ENCODE measurements at places on chromosomes 6 and 20.

- DNase-seq, result no peak
Observed at GRCh38 chr6:11413728-11414127, 123.8 kb upstream of the TMEM170B start.

- DNase-seq, result no peak
Observed at GRCh38 chr6:133613211-133613610, 275.7 kb upstream of the TCF21 start.

GRCh38 chr20:49482173-49482572, 295 bp downstream of the KCNB1 start:
- DNase-seq, result no peak

DNA sequence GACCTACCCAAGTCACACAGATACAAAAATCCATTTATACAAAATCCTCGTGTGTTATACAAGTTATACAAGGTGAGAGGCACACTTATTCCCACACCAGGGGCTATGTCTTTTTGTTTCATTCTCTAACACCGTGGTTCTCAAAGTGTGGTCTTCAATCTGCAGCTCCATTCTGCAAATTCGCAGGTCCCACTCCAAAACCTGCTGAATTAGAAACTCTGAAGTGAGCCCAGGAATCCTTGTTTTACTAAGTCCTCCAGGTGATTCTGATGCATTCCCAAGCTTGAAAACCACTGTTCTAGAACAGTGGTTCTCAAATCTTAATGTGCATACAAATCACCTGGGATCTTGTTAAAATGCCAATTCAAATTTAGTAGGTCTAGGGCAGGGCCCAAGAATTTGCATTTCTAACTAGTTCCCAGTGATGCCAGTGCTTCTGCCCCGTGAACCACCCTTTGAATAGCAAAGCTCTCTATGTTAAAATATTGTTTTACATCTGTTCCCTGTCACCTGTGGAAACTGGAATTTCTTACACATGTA, 35.1 kb downstream of the LRFN2 start:
- no peak for DNase-seq

GRCh38 chr20:41643504-41643938, 25.3 kb upstream of the CHD6 start:
- DNase-seq, result no peak

- DNase-seq, result no peak
Observed at GRCh38 chr20:568097-568652, 24.6 kb upstream of the CSNK2A1 start.

- DNase-seq, result no peak
Observed at GRCh38 chr6:73528897-73529296, 8.1 kb upstream of the EEF1A1 start.

- DNase-seq, result no peak
Observed at GRCh38 chr20:3633913-3634478, 29.2 kb downstream of the GFRA4 start.

DNA sequence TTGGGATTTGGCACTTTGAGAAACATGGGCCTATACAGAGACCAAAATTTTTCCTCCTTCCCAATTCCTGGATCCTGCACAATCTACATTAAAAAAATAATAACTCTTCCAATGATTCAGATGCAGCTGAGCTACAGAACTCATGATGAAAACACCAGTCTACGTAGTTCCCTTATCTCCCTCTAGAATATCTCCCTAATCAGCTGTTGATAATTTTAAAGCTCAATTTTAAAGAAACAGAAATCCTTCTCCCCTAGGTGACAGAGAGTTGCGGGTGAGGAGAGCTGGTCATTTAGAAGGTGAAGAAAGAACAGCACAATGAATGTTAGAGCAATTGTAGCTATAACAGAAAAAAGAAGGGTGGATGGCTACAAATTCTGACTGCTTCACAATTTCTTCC, 175.6 kb upstream of the KCNK16 start:
- DNase-seq, result no peak

DNA sequence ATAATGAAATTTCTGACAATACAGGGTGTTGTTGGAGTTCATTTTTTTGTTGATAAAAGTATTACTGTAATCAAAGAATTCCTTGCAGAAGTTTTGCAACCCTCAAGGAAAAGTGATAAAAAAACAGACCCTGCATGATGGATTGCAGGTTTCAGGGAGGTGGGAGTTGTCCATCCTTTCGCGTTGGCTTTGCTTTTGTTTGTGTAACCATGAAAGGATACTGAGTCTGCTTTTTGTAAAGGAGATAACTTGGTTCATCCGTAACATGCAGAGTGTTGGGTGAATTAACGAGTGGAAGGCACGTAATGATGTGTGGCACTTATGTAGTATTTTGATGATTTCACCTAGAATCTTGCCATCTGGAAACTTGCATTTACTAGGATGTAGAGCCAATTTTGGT, 23.6 kb downstream of the FOXO3 start:
- no peak for DNase-seq

- no peak for DNase-seq
Observed at GRCh38 chr6:86856379-86856778, 80.9 kb upstream of the HTR1E start.

- DNase-seq, result peak; percentile 62
Observed at GRCh38 chr6:14055541-14055940, 62.0 kb upstream of the CD83 start.

DNA sequence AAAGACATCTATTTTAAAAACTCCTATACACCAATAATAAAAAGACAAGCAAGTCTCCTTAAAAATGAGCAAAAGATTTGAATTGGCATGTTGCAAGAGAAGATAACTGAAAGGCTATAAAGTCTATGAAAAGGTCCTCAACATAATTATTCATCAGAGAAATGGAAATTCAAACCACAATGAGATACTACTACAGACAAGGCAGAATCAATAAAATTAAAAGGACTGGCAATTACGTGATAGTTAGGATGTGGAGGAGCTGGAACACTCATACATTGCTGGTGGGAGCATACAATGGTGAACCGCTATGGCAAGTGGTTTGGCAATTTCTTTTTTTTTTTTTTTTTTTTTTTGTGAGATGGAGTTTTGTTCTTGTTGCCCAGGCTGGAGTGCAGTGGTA, 43.8 kb upstream of the KIF13A start:
- DNase-seq, result no peak

GRCh38 chr6:77466451-77467437, 3.5 kb upstream of the HTR1B start:
- no peak for DNase-seq

GRCh38 chr6:151109869-151110575, 129.7 kb upstream of the AKAP12 start:
- no peak for DNase-seq

GRCh38 chr6:133017581-133017980, 203.2 kb downstream of the RPS12 start:
- no peak for DNase-seq

- no peak for DNase-seq
Observed at GRCh38 chr20:47558295-47559066, 56.8 kb downstream of the NCOA3 start.

DNA sequence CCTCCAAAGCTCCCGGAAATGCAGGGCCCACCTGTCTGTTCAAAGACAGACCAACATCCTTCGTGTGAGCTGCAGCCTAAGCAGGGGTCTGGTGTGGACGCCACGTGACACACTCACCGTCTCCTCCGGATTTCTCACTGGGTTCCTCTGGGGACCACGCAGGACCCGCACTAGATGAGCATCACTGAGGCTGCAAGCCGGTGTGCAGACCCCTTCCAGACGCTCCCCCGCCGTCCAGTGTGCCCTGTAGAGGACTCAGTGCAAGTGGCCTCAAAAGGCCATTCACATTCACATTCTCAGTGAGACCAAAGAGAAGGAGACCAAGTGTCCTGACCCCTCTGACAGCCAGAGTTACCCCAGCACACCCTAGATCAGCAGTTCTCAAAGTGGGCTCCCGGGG, 91.2 kb upstream of the QKI start:
- DNase-seq, result no peak

DNA sequence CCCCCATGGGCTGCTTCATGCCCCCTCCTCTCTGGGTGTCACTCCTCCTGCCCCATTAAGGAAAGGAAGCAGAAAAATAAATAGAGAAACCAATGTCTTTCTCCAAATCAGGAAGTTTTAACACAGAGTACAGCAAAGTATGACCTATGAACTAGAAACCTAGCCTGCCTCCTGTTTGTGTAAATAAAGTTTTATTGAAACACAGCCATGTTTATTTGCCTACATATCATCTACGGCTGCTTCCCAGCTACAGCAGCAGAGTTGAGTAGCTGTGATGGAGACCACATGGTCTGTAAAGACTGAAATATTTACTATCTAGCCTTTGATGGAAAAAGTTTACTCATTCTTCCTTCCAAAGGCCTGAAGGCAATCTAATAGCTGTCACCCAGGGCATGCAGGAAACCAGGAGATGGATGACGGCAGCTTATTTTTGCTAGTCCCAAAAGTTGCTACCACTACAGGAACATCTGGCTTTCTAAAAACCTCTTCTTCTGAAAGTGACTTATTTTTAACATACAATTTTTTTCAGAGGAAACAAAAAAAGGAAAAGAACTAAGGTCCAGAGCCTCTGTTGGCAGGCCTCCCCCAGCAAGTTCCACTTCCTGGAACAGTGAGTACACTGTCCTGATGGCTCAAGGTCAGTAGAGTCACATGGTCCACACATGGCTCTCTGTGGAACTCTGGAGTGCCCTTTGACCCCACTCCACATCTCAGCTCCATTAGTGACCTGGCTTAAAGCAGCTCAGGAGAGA, 287.8 kb downstream of the PTPRT start:
- DNase-seq, result no peak

DNA sequence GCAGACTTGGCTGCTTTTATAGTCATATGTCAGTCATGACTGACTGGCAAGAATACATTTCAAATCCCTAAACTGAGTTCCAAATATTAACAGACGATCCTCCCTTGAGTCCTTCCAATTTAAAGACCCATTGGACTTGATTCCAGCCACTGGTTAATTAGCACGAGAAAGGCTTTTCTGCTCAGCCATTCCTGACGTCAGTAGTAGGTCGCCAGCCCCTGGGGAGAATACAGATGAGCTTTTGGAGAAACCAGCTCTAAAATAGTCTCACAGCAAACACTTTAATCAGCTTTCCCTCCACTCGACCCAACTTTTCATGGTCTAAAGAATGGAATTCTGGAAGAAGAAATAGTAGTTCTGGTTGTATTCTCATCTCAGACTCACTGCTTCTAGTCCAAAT, 91.6 kb downstream of the SLC22A3 start:
- no peak for DNase-seq

- peak; percentile 58 for DNase-seq
Observed at GRCh38 chr20:10674684-10675449, 1.1 kb upstream of the JAG1 start.

DNA sequence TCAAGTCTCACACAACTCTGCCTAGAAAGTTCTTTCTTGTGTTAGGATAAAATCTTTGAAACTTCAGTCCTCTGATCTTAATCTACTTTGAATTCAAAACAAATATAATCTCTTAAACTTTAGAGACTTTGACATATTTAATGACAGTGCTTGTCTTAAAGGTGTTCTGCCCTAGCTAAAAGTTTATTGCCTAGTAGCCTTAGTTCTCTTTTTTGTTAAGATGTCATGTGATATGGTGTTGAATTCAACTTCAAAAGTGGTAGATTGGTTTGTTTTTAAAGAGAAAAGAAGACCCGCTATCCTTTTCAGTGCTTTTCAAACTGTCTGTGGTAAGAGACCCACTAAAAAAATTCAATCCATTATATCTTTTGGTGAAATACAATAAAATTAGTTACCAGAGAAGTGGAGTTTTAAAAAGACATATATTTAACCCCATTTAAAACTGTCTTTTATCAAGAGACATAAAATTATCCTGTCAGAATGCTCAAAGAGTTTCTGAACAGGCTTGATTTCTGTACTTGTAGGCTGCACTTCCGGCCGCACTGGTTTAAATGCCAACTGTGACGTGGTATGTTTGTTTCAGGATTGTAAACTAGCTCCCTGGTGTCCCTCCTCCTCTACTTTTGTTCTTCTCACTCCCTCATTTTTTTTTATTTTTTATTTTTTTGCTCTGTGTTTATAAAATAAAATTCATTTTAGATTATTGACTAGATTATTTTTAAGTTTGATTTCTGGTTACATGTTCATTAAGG, 76.5 kb downstream of the QKI start:
- DNase-seq, result peak; percentile 31

DNA sequence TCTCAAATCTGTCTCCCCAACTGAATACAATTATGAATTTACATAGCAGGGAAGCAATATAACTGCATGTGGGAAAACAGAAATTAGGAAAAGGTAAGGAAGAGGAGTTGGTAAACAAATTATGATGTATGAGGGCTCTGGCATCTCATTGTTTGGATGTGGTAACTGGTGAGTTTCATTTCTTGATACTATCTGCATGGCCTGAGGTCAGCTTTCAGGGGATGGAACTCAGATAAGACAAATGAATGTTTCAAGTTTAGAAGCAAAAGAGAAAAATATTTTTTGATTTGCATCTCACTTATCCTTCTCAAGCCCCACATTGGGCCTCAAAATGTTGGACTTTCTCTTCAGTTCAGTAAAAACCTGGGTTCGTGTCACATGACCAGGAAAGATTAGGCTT, 302.2 kb upstream of the GJE1 start:
- DNase-seq, result no peak

DNA sequence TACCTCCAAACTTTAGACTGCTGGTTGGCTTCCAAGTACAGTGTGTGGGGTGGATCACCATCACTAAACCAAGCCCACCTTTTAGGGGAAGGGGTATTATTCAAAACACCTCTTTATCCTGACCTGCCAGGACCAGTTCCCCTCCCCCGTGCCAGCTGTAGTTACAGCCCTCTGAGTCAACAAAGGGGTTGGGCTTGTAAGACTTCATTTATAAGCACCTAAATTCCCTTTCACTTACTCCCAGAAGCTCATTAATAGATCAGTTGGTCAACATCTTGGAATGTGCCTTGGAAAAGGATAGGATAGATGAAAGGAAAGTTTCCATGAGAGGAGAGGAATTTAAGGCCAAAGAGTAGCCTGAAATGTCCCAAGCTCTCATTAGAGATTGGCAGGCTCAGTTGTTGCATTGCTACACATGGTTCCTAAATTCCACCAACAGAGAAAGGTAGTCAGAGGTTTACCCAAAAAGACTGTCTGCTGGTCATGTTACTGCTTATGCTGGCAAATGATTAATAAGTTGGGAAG, 59.2 kb downstream of the TNFAIP3 start:
- no peak for DNase-seq

- no peak for DNase-seq
Observed at GRCh38 chr6:47019941-47020340, 22.2 kb downstream of the ADGRF1 start.

GRCh38 chr6:32445321-32445854, 5.7 kb downstream of the HLA-DRA start:
- no peak for DNase-seq

DNA sequence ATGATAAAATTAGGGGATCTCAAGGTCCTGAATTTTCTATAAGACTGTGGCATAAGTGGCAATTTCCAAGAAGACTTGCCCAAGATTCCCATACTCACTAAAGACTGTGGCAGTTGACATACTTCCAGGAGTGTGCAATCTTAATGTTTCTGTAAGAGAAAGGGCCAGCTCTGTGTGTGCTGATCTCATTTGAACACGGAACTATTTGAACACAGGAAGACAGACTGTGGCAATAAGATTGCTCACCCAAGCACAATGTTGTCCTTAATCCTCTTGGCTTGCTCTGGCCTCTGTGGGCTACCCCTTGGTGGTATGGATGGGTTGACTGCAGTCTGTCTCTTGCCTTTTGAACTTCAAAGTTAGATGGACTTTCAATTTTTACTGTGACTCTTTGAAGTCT, 151.4 kb downstream of the PHF3 start:
- no peak for DNase-seq

GRCh38 chr6:32974016-32974333, 5.6 kb downstream of the BRD2 start:
- DNase-seq, result no peak
